ENCODE measurements at places on chromosomes 6 and 20.

DNA sequence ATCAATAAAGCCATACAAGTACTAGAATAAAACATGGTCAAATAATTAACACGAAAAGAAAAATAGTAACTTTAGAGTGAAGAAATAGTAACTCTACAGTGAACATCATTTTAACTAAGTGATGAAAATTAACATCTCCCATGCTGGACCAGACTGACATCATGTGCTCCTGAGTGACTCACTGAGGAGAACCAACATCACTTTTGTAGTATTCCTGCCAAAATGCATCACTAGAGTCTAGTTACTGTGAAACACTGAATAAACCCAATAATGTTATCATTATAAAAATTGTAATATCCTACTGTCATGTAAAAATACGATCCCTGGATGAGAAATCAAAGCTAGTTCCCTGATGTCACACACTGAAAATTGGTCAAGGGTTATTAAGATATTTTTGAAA is 361.3 kb downstream of the CD109 start:
- no peak for DNase-seq

- DNase-seq = no peak
Measured at GRCh38 chr6:134000443-134000842, 47.4 kb downstream of the TBPL1 start.

- DNase-seq = no peak
Measured at GRCh38 chr6:503610-504362, 112.2 kb downstream of the IRF4 start.

- no peak for DNase-seq
Measured at GRCh38 chr20:17621229-17621968, 51.5 kb downstream of the DSTN start.

DNA sequence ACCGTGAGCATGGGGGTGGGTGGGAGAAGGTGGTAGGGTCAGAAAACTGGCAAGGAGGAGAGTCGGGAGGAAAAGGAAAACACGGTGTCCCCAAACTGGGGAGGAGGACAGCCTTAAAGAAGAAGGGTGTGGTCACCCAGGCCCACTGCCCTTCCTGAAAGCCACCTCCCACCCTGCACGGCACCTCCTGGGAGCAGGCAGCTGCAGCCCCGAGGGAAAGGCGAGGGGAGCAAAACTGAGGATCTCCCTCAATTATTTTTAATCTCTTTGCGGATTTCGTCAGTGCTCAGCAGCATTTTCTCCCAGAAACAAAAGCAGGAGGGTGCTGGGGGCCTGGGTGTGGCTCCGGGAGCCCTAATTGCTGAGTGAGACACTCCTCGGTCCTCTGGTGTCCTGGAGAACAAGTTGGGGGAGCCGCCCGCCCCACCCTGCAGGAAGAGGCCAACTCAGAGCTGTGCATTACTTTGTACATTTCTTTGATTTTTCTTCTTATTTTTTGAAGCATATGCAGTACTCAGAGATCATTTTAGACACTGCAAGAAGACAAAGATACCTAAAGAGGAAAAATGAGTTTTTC is 56.4 kb downstream of the RIOK1 start:
- DNase-seq = no peak

DNA sequence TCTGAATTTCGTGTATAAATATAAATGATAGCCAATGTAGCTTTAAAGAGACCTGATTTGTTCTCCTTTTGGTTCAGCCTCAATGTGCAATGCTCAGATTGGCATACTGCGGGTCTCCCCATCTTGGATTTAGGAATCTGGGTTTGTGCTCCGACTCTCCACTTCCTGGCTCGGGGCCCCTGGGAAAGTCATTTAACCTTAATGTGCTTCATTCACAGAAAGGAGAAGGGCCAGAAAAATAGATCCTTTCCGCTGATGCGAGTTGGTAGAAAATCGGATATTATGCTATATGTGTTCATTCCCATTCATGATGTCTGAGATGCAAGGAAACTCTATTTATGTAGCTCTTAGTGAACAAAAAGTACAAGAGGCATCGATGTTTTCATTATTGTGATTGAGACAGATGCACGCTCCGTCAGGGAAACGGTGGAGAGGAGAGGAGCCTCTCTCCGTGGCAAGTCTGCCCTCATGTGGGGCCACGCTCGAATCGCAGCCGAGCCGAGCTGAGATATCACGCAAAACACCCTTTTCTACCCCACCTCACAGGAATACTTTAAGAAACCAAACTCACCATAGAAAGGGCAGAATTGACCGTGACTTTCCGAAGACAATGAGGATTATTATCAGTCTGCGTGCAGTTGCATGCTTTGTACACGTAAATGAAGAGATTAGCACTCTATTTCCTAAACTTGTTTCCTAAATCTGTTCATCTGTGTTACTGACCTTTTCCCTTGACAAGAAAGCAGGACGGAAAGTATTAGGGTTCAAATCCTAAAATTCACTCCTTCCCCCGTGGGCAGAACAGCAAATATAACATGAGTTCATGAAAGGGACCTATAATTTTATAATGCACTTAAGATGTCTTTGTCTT is 136.6 kb downstream of the COL9A1 start:
- peak; percentile 51 for DNase-seq

- peak; percentile 19 for DNase-seq
Measured at GRCh38 chr6:33863723-33864440, 60.1 kb upstream of the MLN start.

DNA sequence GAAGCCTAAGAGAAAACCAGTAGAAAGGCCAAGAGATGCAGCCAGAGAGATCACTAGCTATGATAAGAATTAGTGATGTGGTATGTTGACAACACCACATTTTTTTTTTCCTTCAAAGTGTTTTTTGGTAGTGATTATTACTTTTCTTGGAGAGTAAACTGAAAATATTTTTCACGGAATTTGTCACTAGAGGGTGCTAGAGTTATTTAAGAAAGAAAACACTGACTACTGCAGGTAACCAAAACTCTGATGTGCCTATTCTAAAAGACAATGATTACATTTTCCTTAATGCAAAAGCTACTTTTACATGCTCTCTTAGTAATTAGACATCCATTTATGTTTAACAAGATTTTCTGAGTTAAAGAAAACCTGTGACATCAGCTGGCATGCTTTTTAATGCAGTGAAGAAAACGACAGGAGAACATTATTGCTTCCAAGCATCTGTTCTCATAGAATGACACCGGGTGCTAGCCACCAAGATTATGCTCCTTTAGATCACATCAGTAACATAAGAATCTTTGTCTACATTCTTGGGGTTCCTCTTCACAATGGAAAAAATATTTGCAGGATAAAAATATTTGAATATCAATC is 28.8 kb downstream of the RWDD2A start:
- peak; percentile 49 for DNase-seq

DNA sequence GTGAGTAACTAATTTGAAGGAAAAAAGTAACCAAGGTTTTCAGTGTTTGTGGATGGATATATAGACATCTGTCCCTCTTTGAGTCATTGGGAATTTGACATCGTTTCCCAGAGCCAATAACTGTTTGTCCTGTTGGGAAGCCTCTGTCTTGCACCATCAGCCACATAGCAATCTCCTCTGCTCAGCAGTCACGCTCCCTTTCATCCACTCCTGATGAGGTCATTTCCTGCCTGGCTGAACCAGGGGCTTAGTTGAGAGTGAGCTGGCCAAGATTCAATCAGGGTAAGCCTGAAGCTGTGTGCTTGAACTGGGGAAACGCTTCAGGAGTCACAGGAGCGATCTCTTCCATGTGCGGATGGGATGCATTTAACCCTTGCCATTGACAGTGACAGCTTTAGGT is 121.5 kb upstream of the FOXQ1 start:
- DNase-seq = no peak

GRCh38 chr20:20205862-20206236 is 153.5 kb downstream of the CFAP61 start:
- DNase-seq = no peak

GRCh38 chr6:170175644-170176135 is 115.2 kb downstream of the DLL1 start:
- DNase-seq = no peak

DNA sequence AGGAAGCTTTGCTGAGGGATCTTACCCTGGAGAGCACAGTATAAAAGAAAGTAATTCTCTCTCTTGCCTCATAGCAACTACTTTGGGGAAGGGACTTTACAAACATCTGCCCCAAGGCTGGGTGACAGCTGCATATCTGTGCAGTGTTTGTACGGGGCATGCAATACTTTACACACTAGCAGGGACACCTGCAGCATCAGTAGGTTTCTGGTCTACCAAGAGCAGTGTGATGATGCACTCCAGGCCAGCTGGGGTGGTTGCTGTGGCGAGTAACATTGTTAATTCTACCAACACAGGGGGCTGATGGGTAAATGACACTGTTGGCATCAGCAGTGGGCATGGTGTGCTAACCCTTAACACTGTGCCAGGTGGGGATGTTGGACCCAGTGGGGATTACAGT is 48.0 kb downstream of the ADTRP start:
- DNase-seq = peak; percentile 88

DNA sequence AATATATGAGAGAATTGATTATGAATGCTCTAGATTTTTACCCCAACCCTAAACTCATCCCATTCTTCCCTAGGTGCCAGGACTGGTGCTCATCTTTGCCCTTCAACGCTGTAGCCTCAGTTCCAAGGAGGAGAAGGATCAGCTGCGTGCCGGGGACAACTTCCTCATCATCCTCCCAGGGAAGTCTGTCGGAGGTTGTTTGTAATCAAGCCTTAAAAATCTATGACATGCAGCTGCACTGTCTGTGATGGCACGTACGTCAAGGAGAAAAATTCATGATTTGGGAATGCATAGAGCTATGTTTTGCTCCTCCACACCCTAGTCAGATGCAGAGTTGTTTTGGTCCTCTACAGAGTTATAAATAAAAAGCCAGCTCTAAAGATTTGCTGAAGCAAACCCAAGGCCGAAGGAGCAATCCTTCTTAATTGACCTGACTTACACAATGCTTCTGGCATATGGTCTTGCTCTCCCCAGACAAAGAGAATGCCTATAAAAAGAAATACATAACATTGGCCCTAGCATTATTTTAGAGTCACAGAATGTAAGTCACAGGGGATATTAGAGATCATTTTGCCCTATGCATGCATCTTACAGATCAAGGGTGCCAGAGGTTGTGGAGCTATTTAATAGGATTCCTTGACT is 244.2 kb downstream of the HIVEP2 start:
- DNase-seq = no peak

- DNase-seq = no peak
Measured at GRCh38 chr6:40960742-40961430, 78.1 kb downstream of the UNC5CL start.

DNA sequence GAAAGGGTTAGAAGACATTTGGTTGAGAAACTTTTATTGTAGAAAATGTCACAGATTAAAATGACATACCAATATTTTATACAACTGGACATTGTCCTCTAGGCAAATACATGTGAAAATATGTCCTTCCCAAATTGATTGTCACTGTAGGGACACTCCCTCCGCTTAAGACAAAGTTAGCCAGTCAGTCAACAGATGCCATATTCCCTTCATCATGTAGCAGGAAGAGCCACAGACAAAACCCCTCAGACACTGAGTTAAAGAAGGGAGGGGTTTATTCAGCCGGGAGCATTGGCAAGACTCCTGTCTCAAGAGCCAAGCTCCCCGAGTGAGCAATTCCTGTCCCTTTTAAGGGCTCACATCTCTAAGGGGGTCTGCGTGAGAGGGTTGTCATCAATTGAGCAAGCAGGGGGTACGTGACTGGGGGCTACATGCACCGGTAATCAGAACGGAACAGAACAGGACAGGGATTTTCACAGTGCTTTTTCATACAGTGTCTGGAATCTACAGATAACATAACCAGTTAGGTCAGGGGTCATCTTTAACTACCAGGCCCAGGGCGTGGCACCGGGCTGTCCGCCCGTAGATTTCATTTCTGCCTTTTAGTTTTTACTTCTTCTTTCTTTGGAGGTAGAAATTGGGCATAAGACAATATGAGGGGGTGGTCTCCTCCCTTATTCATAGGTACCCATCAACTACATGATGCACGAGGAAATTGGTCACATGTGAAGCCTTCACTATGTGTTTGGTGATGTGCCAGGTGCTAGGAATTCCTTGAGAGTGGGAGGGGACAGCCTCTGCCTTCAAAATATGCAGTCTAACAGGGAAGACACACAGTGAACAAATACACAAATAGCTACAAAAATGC is 155.7 kb upstream of the CDYL start:
- DNase-seq = no peak

DNA sequence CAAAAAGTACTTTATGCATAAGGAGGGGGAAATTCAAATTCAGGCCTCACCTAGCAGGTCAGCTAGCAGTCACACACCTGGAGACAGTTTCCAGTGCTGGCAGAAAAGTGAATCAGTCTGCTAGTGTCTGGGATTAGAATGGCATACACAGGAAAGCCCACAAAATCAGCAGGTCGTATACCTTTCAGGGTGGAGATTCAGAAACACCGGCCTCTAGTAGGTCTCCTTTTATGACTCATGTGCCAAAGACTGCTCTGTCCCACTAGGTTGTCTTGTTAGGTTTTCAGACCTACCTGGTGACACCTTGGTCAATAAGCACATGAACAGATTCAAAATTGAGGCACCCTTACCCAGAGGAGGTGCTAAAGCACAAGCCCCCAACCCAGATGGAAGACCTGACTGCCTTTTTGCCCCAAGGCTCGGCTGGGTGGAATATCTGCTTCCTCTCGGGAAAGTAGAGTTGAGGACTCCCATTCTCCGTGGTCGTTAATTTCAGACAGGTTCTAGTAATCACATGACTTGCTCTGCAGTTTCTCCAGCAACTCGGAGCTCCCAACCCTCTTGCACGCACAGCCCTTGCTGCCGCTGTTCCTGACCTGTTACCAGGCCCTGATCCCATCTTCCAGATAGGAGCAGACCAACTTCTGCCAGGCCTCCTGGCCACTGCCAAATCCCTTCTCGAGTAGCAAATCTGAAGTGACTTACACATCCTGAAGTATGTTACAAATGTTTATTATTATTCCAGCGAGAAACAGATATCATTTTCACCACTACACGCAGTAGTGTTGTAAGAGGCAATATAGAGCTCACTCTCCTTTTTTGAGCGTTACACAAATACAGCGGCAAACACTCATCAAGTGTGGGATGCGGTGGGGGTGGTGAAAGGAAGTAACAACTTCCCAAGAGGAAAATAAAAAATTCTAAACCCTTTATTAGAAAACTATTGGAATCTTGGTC is 46.6 kb downstream of the AGPAT4 start:
- peak; percentile 18 for DNase-seq

- no peak for DNase-seq
Measured at GRCh38 chr6:75600768-75601167, 912 bp upstream of the SENP6 start.

- no peak for DNase-seq
Measured at GRCh38 chr6:136471372-136471771, 78.8 kb downstream of the MAP7 start.

Measured in GM12865 (cell line).